Gastrocnemius medialis (tissue), 4 donors: ENCODE measurements at places on chromosomes 16 and 17. TPM values are rescaled to one million over a fixed set of nuclear protein-coding genes. Genes with fewer than 3 reads are reported as not detected.
A peak's percentile ranks its signal among the peaks of the same experiment; 100 is the strongest.

DNA sequence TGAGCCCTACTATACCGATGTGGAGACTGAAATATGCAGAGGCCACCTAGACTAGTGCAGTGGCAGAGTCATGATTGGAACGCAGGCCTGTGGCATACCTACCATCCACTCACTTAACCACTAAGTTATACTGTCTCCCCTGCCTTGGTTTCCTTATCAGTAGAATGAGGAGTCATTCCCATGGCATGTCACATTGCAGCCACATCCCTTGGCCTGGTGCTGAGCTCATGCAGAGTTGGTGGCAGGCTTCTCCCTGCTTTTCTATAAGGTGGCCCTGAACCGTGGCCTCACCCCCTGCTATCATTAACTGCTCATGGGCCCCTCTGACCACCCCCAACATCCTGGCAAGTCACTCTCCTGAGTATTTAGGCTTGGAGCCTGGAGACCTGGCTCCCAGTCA, 212.5 kb downstream of the KATNIP start:
- no peak overlapping the region for H3K27ac ChIP-seq
- DNase-seq: no peak
- no peak overlapping the region for H3K4me3 ChIP-seq
- no peaks in the 10 kb centered on the region for H3K36me3 ChIP-seq
- H3K4me1 ChIP-seq: no peaks in the 10 kb centered on the region

- no peaks in the 10 kb centered on the region for H3K27me3 ChIP-seq
- peak overlapping the region; percentile 44 for H3K27ac ChIP-seq
- H3K4me3 ChIP-seq: no peak overlapping the region
- DNase-seq: peak; percentile 15
These were observed 26.1 kb downstream of the SPG7 start for GRCh38 chr16:89534252-89534756.

GRCh38 chr17:20926532-20926931, 116.3 kb downstream of the USP22 start:
- no peak overlapping the region for H3K27ac ChIP-seq
- DNase-seq: no peak
- H3K27me3 ChIP-seq: no peaks in the 10 kb centered on the region
- H3K36me3 ChIP-seq: no peaks in the 10 kb centered on the region

GRCh38 chr16:23976524-23976923, 140.7 kb downstream of the PRKCB start:
- no peak overlapping the region for H3K27ac ChIP-seq
- no peak overlapping the region for H3K4me3 ChIP-seq
- no peak for DNase-seq
- H3K36me3 ChIP-seq: no peaks in the 10 kb centered on the region

GRCh38 chr16:88376835-88377726, 5.7 kb upstream of the ZNF469 start:
- no peak for DNase-seq
- H3K4me3 ChIP-seq: no peak overlapping the region
- H3K27ac ChIP-seq: no peak overlapping the region
- H3K36me3 ChIP-seq: no peaks in the 10 kb centered on the region
- no peaks in the 10 kb centered on the region for H3K27me3 ChIP-seq

DNA sequence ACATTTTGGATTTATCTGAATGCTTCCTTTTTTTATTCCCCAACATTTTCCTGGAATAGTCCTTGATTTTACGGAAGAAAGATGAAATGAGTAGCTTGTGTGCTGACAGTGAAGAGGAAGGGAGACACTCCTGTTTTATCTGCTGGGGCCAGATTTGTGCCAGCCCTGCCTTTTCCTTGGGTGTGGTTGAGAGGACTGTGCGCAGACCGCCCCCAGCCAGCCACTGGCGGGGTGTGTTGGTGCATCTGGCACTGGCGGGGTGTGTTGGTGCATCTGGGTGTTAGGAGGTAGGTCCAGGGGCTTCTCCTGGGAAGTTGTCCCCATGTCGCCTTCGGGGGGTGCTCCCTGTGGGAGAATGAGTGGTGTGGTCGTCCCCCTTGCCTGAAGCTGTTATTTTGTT, 39.5 kb downstream of the RAP1GAP2 start:
- no peaks in the 10 kb centered on the region for H3K27me3 ChIP-seq
- DNase-seq: no peak
- H3K4me1 ChIP-seq: no peaks in the 10 kb centered on the region
- no peak overlapping the region for H3K27ac ChIP-seq
- H3K4me3 ChIP-seq: no peak overlapping the region

DNA sequence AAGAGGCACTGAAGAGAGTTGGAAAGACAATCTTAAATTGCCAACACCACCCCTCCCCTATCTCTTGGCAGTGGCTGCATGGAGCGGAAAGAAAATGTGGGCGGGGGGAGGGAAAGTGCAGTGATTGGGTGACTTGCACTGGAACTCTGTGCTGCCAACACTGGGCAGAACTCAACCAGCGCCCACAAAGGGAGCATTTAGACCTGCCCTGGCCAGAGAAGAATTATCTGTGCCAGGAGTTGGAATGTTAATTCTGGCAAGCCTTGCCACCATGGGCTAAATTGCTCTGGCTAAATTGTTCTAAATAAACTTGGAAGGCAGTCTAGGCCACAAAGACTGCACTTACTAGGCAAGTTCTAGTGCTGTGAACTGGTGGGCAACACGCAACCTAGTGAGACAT, 6.5 kb upstream of the CCL13 start:
- no peak for DNase-seq
- H3K4me1 ChIP-seq: no peaks in the 10 kb centered on the region
- no peaks in the 10 kb centered on the region for H3K27me3 ChIP-seq
- H3K4me3 ChIP-seq: no peak overlapping the region
- H3K36me3 ChIP-seq: no peaks in the 10 kb centered on the region
- H3K27ac ChIP-seq: no peak overlapping the region

GRCh38 chr16:79307214-79307613, 293.3 kb downstream of the MAF start:
- H3K27me3 ChIP-seq: no peaks in the 10 kb centered on the region
- H3K4me3 ChIP-seq: no peak overlapping the region
- H3K4me1 ChIP-seq: no peaks in the 10 kb centered on the region

- H3K4me1 ChIP-seq: peaks cover 65% of the 10 kb centered on the region
- H3K27me3 ChIP-seq: no peaks in the 10 kb centered on the region
- peak overlapping the region; percentile 99 for H3K27ac ChIP-seq
- peak; percentile 84 for DNase-seq
- peak overlapping the region; percentile 24 for H3K4me3 ChIP-seq
These were observed 11.1 kb downstream of the SCN4A start for GRCh38 chr17:63961355-63962212.

Gene KIF19
- not detected for total RNA-seq

Gene MYL4
- not detected for total RNA-seq

Gene TMEM132E
- total RNA-seq: not detected

Gene KRT31
- total RNA-seq: 0.71 TPM

Gene LCAT
- total RNA-seq: 4.1 TPM

Gene AHSP
- total RNA-seq: not detected

Gene CACNG1
- 185 TPM for total RNA-seq

Gene CFAP97D1
- not detected for total RNA-seq
